Midbrain (tissue), 1 donor: ENCODE measurements at places on chromosomes 7 and 10.

- no peak for DNase-seq
Observed at GRCh38 chr10:71918992-71919391, 45.2 kb upstream of the CHST3 start.

- DNase-seq: no peak
Observed at GRCh38 chr10:93074147-93074596, 479 bp downstream of the CYP26A1 start.

DNA sequence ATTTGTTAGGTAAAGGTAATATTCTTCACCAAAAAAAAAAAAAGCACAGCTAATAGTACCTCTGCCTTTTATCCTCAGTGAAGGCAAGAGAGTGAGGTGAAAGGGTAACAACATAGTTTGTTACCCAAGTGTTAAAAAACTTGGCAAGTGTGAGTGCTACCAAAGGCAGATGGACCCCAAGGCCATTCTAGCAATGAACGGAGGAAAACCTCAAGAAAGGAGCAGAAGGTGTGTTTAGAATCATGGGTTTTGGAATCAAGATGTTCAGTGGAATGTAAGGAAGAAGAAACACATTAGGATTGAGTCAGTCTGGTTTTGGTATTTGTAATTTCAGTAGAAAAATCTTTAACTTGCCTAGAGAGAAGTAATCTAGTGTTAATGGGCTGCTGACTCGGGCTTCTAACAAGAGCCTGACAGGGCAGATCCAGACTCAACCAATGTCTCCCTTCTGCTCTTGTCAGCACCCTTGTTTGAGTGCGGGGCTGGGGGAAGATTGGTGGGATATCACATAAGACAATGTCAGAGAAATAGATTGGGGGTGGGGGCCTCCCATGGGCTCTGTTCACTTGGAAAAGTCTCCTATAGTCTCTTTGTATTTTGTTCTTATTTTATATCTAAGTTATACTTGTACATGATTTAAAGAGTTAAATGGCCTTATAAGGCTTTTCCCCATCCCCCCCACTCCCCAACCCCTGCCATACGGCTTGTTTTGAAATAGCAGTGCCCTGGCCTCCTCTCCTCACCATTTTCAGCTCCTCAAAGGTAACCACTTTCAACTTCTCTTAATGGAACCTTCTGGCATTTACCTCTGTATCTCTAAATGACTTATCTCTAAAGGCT, 44.4 kb downstream of the SCD start:
- no peak for DNase-seq

DNA sequence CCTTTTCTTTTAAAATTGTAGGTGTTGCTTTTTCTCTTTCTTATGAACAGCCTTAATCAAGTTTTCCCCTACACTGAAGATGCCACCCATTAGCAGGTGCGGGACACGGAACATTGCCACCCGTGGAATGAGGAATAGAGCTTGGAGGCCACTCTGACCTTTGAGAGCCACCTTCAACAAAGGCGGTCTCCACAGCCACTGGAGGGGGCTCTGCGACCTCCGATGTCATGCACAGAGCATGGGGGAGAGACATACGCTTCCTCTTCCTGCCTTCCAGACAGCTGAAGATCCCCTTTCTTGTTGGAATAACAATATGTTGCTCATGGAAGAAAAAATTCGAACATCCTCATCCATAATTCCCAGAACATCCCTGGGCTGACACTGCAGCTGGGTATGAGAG, 39.1 kb downstream of the ADARB2 start:
- no peak for DNase-seq

DNA sequence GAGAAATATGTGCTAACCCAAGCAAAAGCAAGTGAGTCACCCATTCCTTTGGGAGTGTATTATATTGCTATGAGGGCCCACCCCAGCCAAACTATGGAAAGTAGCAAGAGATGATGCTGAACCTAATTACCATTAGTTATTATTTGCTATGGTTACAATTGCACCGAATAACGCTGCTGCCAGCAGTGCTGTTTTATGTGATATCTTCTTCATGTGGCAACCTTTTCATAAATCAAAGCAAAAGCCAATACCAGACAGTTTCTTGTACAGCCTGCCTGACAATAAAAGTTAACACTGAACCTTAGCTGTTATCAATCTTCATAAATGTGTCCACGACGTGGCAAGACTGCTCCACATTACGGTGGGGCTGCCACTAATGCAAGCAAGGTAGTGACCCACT, 241.7 kb upstream of the PLXNA4 start:
- no peak for DNase-seq

DNA sequence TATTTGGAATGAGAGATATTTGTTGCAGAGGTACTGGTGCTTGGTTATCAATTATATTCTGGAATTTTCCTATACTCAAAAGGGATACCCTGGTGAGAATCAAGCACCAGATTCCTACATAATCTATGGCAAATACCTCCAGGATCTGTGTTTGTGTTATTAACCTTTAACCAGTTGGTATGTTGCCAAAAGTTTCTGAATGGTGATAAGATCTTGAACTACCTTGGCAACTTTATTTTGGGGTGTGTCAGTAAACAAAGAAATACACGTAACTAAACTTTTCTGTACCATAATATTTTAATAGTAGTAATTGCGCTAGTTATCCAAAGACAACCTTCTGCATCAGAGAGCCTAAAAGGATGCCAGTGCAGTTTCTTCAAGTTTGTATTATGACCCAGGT, 13.4 kb downstream of the SCIN start:
- DNase-seq: no peak

DNA sequence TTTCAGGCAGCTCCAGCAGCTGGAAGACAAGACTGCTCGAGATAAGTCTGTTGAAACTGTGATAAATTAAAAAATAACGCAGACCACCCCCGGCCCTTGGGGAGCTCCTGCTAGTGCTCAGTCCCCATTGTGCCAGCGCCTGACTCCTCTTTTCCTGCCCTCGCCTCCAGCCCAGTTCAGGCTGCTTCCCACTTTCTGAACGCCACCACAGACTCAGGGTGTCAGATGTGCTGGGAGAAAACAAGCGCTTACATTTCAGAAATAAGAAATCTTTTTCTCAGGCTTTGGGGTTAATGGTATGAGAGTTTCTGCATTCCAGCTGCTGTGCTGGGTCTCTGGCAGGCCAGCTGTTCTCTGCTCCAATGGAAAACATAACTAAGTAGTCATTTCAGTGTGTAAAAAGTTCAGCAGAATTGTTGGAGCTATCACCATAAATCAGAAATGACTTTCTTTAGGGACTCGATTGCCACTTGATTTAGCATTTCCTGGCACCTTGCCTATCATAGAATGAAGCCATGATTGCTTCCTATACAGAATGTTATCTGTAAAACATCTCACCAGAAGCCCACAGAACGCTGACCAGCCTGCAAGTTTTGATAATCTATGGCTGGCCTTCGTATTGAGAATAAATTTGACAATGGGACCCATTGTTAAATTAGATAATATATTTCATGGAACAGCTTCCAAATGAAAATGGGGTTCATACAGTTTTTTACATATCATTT, 257.0 kb upstream of the ZNF32 start:
- DNase-seq: no peak

GRCh38 chr10:45375101-45375500, 1.1 kb downstream of the ALOX5 start:
- DNase-seq: no peak

DNA sequence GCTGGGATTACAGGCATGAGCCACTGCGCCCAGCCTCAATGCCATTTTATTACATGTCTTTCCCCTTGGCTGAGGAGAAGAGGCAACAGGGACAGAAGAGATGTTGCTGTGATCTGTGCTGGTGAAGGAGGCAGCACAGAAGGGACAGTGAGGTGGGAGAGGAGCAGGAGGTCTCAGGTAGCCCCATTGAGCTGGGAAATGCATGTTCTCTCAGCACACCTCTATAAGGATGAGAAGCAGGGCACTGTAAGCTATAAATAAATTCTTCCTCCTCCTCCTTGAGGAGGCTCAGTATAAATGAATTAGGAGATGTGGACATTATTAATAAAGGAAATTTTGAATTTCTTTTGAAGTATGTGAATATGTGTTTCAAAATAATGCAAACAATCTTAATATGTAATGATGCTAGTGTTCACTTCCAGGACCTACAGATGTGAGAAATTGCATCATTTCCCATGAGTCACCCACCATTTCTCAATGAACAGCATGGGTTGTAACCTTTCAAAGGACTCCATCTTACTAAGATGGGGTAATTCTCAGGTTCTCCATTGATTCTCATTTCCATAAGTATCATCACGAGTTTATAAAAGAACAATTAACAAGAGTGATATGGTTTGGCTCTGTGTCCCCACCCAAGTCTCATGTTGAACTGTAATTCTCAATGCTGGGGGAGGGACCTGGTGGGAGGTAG, 88.9 kb upstream of the ODAD2 start:
- no peak for DNase-seq

DNA sequence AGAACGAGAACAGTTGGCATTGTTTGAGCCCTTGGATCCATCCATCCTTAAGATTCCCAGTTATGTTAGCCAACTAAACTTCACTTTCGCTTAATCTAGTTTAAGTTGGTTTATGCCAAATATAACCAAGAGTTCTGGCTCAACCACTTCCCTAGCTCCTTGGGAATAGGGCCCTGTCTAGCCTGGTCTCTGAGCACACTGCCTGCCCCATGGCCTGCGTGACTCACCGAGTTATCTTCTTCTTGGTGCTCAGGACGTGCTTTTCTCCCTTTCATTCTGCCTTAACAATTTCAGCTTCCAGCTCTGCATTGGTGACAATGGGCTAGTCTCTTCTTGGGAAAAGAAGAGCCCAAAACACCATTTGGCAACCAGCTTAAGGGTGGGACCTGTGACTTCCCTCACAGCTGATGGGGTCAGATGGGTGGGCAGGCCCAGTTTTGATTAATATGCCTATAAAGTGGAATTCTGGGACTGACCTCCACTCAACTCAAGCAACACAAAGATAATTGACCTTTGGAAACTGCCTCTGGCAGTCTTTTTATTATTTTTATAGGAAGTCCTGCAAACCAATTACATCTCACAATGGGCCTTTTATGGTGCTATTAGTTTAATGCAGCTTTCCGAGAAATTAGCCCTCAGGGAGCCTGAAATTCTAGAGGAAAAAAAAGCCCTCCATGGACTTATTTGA, 126.4 kb downstream of the CFAP58 start:
- DNase-seq: no peak

DNA sequence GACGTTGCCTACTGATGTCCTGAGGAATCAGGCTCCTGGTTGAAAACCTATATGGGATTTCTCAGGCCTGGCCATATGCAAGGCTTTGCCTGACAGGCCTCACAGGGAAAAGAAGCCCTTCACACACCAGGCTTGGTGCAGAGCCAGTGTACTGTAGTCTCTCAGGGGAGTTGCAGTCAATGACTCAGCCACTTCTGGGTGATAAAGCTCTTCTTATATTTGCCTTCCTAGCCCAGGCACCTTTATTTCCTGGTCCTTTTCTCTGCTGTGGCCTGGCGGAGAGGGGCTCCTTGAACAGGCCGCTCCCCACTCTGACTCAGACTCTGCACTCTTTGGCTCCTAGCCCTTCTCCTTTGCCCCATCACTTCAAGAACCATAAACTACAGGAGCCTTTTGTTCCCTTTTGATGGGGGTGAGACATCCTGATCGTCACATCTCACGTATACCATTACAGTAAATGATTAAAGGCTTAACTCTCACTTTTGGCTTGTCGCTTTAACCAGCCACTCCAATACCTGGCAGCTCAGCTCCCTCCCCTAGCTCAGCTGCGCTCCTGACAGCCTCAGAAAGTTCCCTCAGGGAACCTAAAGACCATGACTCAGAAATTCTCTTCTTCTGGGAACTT, 33.5 kb downstream of the DPY19L1 start:
- no peak for DNase-seq
